ENCODE measurements at places on chromosomes 16 and 17.

- DNase-seq = no peak
Observed at GRCh38 chr17:48643697-48644012, 17.5 kb upstream of the HOXB9 start.

DNA sequence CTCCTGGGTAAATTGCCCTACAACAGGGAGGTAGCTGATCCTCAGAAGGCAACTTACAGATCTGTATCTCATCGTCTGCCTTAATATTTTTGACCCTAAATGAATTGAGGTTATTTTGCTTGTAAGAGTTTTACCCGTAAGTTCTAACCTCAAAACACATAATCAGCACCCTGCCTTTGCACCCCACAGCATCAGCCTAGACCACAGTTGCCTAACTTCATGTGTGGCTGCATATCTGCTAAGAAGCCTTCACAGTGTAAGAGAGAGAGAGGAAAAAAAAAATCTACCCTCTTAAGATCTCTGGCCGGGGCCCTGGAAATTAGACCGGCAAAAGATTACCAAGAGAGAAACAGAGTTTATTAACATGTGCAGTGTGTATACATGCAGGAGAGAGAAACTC is 76.9 kb downstream of the ARHGAP44 start:
- no peak for DNase-seq

- DNase-seq = no peak
Observed at GRCh38 chr16:66493490-66494401, 56.2 kb downstream of the TK2 start.

GRCh38 chr16:66358231-66358630 is 8.3 kb upstream of the CDH5 start:
- no peak for DNase-seq

GRCh38 chr17:61459142-61459809 is 7.1 kb downstream of the TBX4 start:
- DNase-seq = no peak

DNA sequence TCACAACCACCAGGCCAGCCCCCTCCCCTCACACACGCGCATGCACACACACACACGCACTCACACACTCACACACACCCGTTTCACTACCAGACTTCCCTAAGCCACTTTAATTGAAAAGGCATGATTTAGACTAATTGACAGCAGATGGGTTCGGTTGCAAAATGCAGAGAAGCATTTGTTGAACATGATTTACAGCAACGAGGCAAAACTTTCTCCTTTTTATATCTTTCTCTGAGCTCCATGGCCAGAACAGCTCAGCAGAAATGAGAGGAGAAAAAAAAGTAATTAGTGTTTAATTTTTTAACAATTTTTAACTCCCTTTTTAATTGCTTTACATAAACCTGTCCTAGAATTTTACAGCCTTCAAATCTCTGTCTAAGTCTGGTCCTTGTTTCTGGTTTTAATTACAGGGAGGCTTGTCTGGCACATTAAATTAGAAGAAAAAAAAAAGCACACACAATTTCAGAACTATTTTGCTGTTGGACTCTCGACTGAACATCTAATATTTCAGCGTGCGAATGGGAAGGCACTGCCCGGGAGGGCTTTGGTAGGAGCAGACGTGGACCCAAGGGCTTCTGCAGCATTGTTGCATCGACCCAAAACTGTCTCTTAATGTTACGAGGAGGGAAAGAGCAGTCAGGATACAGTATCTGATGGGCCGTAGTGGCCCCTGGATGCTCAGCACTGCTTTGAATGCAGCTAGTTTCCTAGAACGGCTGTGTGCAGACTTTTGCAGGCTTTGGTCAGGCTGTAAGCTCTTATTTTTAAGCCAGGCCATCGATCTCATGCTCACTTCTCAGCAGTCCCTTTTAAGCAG is 255.9 kb downstream of the SOX9 start:
- DNase-seq = no peak

GRCh38 chr16:6482696-6483468 is 849.8 kb upstream of the RBFOX1 start:
- DNase-seq = no peak

DNA sequence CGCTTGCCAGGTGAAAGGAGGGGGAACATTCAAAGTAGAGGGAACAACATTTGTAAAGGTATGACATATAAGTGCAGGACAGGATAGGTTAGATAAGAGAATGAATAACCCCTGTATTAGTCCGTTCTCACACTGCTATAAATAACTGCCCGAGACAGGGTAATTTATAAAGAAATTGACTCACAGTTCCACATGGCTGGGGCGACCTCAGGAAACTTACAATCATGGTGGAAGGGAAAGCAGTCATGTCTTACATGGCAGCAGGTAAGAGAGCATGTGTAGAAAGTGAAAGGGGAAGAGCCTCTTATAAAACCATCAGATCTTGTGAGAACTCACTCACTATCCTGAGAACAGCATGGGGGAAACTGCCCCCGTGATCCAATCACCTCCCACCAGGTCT is 223.8 kb downstream of the SOX9 start:
- no peak for DNase-seq

- DNase-seq = no peak
Observed at GRCh38 chr16:68617734-68618133, 27.4 kb upstream of the CDH3 start.
